ENCODE measurements at places on chromosomes 1 and 21. TPM values are rescaled to one million over a fixed set of nuclear protein-coding genes. Genes with fewer than 3 reads are reported as not detected.
A peak's percentile ranks its signal among the peaks of the same experiment; 100 is the strongest.

DNA sequence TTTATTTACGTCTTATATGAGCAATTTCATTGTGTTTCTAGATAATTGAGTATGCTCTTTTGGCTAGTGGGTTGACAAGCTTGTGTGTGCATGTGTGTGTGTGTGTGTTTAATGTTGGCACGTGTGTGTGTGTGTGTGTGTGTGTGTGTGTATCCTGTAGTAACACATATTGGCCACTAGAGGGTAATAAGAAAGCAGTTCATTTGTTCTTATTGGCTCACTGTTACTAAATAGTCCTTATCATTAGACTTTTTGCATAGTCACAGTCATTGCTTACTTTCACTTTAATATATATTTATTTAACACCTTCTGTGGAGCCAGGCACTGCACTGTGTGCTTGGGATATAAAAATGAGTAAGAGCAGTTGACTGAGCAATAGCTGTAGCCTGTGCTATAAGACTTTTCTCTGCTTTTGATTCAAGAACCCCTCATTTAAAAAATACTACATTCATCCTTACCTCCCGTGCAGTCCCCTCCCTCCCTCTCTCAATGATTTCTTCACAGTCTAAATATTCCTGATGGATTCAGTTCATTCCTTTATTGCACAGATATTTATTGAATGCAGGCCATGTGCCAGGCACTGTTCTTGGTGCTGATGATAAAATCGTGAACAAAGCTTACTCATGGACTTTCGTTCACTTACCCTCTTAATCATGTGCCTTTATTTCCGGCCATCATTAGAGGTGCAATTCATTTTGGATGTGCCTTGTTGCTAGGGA is 96.7 kb downstream of the DYRK1A start:
- DNase-seq: no peak

DNA sequence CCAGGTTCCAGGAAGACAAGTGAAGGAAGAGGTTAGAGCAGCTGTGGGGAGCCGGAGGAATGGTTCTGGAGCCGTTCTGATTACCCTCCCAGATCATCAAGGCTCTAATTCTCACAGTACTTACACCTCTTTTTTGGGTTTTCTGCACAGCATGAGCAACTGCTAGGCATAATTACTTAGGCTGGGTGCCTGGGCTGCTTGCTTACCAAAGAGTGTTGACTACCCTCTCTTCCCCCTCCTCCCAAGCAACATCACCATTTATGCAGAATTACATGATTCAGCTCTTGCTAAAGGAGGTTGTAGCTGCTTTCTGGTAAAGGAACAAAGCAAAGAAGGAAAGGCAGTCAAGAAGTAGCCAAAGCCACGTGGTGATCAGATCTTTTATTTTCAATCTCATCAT is 397.2 kb downstream of the KCNH1 start:
- no peak for DNase-seq

DNA sequence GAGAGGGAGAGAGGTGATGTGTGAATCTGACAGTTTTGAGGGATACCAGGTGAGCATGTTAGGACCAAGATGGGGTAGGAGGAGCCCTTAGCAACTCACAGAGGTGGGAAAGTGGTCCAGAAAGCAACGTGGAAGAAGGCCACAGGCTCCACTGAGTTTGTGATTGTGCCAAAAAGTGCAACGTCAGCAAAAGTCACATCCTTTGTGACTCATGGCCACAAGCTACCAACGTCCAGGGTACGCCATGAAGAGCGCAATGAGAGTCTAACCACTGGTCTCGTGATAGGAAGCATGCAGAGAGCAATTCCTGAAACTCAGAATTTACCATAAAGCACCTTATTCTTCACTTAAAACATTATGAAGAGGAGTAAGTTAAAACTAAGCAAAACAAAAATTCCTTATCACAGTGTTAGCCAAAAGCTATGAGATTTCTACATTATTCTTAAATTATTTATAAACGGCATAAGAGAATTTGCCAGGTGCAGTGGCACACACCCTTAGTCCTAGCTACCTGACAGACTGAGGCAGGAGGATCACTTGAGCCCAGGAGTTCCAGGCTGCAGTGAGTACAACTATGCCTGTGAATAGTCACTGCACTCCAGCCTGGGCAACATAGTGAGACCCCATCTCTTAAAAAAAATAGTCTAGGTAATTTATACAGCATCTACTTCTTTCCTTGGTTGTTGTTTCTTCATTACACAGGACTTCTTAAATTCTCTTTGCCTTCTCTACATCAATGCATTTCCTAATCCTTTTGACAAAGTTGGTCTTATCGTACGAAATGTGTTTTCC is 55.2 kb downstream of the COLGALT2 start:
- DNase-seq: no peak

DNA sequence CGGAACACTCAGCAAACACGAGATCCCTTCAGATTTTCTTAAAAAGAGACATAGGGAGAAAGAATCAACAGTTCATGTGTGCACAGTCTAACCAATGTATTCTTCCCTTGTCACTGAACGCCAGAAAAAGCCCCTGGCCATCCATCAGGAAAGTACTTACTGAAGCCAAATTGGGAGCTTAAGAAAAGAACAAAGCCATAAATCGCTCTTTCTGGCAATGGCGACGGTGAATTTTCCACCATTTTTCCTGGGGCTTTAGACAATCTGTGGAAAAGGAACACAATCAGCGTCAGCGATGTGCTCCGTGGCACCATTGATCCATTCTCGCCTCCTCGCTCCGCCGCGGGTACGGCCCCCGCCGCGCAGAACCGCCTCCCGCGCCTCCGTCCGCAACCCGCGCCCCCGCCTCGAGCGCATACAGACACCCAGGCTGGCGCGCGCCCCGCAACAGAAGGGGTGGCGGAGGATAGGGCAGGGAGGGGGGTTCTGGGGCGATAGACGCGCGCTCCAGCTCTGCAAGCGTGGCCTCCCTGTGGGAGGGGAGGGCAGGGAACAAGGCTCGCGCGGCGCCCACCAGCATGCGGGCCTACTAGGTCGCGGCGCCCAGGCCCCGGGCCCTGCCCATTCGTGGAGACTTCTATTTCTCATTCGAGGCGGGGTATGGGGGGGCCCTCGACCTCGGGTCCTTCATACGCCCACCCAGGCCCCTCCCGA is 440 bp downstream of the PIGP start:
- peak; percentile 18 for DNase-seq

DNA sequence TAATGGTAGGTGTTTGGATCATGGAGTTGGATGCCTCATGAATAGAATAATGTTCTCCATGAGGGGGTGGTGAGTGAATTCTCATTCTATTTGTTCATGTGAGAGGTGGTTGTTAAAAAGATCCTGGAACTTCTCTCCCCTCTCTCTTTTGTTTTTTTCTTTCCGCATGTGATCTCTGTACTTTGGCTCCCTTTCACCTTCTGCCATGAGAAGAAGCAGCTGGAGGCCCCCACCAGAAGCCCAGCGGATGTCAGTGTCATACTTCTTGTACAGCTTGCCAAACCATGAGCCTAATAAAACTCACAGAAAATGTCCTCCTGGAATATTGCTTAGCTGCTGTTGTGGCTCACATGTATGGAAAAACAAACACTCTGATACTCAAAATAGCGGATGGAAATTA is 1212.3 kb upstream of the NCAM2 start:
- DNase-seq: no peak

DNA sequence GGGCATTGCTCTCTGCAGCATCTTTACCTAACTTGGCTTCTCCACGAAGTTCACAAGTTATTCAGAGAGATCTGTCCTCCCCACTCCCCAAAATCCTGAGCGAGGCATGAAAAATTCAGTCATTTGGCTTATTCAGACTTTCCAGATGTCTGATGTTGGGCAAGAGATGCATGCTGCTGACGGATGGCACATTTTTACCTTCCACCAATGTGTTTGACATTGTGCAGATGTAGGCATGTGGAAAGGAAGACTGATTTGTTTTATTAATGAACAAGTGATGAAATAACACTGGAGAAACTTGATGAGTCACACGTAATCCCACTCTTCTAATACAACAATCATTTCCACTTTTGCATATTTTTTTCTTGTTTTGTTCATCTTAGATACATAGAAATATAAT is 86.7 kb downstream of the C1orf94 start:
- no peak for DNase-seq

GRCh38 chr1:216739793-216740192 is 16.6 kb upstream of the ESRRG start:
- DNase-seq: no peak

DNA sequence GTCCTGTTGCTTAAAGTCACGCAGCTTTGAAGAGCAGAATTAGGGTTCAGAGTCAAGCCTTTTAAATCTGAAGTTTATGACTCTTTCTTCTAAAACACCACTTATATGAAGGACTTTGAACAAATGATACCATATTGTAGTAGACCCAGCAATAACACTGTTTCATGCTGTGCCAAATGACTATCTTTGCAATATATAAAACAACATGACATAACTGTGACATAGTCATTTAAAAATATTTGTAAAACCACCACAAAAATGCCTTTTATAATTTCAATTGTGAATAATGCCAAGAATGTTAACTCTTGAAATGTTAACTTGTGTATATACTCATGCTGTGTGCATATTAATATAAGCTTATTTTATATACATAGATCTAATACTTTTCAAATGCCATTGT is 452.1 kb upstream of the NEGR1 start:
- no peak for DNase-seq

GRCh38 chr1:34627465-34628240 is 127.2 kb upstream of the GJB5 start:
- DNase-seq: no peak

DNA sequence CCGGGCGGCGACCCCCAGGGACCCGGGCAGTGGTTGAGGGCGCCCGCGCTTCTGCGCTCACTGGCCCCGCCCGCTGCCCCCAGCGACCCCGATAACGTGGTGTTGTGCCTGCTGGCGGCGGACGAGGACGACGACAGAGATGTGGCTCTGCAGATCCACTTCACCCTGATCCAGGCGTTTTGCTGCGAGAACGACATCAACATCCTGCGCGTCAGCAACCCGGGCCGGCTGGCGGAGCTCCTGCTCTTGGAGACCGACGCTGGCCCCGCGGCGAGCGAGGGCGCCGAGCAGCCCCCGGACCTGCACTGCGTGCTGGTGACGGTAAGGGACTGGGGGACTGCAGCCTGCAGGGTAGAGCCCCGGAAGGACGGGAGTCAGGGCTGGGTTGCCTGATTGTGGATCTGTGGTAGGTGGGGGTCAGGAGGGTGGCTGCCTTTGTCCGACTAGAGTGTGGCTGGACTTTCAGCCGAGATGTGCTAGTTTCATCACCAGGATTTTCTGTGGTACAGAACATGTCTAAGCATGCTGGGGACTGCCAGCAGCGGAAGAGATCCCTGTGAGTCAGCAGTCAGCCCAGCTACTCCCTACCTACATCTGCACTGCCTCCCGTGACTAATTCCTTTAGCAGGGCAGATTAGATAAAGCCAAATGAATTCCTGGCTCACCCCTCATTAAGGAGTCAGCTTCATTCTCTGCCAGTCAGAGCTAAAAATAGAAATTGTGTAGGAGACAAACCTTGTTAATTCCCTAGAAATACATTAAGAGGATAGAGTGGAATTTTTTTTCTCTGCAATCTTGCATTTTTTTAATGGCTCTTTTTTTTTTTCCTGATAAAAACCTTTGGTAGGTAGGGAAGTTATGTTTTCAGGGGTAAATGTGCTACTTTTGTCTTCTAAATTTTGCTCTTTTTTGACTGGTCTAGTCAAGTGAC is 1.5 kb downstream of the GADD45A start:
- peak; percentile 90 for DNase-seq

GRCh38 chr21:31343680-31344480 is at the start of gene TIAM1:
TIAM1 (minus strand) TSS chr21:31344261; CDS start chr21:31266972, 77,289 bp downstream.
- DNase-seq: no peak

GRCh38 chr1:61732726-61733125 is 7.8 kb upstream of the TM2D1 start:
- DNase-seq: no peak

DNA sequence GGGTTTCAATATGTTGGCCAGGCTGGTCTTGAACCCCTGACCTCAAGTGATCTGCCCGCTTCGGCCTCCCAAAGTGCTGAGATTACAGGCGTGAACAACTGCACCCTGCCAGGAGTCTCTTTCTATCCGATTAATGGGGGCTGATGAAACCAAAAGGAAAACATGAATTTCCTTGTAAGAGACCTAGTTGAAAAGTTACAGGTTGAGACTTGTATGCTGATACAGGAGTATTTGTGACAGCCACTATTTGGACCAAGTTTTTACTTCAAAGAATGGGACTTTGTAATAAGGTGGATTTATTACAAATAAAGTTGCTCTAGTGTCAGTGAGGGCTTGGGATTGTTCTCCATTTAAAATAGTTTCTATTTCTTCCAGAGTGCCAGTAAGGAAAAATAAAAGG is 43.6 kb upstream of the TMEM61 start:
- DNase-seq: no peak

DNA sequence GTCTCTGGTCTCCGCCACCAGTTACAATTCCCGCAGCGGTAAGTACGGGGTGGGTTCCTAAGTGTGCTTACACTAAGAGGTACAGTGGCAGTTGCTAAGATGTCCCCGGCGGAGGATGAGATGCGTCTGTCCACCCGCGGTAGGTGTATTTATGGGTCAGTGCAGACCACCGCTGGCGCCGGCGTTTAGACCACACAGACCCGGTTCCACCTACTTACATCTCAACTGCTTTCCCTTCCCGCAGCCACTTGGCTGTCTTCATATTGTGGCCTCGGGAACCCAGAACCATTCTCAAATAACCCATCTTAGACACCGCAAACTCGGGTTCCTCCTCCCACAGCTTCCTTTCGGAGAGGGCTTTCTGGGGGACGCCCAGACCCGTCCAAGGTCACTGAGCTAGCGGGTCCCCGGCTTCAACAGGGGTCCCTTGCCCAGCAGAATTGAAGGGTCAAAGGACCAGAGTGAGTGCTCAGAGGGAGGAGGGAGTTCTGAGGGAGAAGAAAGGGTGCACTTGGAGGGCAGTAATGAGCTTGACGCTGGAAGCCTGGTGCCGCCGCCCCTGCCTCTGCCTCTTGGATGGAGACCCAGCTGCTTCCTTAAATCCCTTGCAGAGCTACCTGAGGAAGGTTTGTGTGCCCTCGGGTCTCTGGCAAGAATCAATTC is 8.6 kb downstream of the NR5A2 start:
- DNase-seq: no peak

- DNase-seq: no peak
Measured at GRCh38 chr1:163178628-163179027, 24.1 kb downstream of the RGS5 start.

DNA sequence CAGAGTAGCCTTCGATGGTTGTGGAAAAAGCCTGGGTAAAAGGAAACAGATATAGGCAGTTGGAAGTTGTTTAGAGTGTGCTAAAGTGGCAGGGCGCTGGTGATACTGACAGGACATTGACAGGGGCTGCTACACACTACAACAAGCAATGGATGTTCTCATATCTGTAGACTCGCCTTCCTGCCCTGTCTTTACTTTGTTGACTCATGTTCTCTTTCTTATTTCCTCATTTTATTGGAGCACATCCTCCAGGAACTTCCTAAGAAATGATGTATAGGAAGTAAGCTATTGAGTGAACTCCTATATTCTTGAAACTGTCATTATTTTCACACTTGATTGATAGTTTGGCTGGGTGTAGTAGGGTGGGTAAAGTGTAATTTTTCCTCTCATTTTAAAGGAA is 51.0 kb downstream of the C4BPA start:
- DNase-seq: no peak

HTR6 gene
- not detected for polyA plus RNA-seq

DCST2 gene
- polyA plus RNA-seq: 0.38 TPM

SDF4 gene
- 188 TPM for polyA plus RNA-seq

FCRL5 gene
- not detected for polyA plus RNA-seq

NMNAT2 gene
- 2.1 TPM for polyA plus RNA-seq

Data from BJ (cell line).